ENCODE measurements at places on chromosomes 3 and 15.

DNA sequence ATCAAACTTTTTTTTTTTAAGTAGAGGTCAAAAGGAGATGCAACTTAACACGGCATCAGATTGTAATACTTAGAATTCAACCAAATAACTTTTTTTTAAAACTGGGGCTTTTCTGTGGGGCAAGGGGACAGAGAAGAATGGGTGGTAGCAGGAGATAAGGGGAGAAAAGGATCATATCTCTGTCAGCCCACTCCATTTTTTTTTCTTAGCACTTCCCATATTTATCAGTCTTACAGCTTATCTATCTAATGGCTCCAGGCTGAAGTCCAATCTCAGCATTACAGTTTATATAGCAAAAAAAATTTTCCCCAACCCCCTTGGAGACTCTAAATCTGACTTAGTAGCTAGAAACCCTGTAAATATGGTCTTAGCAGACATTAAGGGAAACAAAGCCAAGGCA is 69.3 kb downstream of the PIK3R4 start:
- no peak for DNase-seq

DNA sequence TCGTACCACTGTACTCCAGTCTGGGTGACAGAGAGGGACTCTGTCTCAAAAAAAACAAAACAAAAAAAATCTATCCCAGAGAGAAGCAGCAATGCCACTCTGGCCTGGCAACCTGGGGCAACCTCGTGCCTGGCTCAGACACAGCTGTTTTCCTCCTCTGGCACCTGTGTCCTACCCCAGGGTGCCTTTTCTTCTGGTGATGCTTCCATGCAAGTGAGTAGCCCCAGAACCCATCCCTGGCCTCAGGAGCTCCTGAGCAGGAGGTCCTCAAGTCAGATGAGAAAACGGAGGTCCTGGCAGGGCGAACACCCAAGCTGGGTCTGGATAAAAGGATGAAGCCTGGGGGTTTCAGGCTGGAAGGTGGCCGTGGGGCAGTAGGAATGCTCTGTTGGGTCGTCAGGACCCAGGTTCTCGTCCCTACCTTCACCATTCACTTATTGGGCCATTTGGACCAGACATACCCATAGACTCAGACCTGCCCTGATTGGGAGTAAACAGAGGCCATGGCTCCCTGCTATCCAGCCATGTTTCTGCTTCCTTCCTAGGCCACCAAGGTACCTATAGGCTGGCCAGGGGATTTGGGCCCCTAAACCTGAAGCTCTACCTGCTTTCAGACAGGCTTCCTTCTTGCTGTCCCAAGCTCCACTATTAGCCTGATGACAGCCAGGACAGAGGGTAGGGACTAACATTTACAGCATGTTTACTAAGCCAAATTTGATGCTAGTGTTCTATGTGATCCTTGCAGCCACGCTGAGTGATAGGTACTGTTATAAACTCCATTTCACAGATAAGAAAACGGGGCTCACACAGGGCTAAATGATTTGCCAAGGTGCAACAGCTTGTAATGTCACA is 102.2 kb downstream of the DAPK2 start:
- no peak for DNase-seq

- DNase-seq = no peak
These were observed 180.2 kb upstream of the TTC14 start for GRCh38 chr3:180421721-180422120.

GRCh38 chr3:149186219-149186618 is 35.4 kb downstream of the CP start:
- DNase-seq = no peak

GRCh38 chr3:11379824-11380701 is 107.9 kb downstream of the ATG7 start:
- DNase-seq = no peak

- DNase-seq = no peak
These were observed 398.3 kb upstream of the ATP10A start for GRCh38 chr15:26261413-26261812.

GRCh38 chr3:45776611-45777010 is 19.7 kb downstream of the SLC6A20 start:
- DNase-seq = no peak

GRCh38 chr3:26018889-26019288 is 229.0 kb downstream of the OXSM start:
- no peak for DNase-seq

DNA sequence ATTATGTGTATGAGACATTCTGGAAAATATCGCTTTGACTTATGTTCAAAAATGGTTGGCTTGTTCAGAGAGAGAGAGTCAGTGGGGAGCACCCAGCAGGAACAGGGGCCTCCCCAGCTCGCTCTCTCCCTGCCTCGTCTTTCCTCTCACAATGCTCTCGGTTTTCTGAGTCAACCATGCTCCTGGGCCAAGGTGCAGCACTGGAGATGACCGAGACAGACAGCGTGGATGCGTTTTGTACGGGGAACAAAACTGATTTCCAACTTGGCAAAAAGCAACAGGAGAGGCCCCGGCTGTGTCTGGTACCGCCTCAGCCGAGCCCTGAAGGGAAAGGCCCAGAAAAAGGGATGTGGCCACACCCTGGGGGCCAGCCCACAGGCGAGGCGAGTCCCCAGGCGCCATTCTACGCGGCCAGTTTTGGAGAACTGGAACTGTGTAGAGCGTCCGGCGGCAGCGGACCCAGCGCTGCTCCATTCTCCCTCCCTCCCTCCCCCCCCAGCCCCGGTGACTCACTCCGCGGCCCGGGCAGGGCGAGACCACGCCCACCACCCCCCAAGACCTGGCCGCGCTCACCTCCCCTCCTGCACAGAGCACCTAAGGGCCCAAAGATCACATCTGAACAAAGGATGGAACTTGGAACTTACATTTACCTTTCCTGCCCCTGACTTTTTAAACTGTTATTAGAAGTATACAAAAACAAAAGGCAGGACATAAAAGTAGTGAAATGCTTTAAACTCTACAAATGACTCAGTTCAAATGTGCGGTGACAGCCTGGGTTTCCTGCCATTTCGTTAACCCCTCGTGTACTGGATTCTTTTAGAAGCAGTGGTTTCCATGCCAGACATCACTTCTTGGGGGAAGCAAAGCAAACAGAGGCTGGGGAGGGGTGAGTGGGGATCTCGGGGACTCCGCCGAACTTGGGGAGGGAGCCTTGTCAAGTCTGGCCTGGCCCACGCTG is 12.7 kb downstream of the ATP10A start:
- DNase-seq = no peak

- DNase-seq = no peak
These were observed 22.4 kb downstream of the PAQR5 start for GRCh38 chr15:69320977-69321554.

DNA sequence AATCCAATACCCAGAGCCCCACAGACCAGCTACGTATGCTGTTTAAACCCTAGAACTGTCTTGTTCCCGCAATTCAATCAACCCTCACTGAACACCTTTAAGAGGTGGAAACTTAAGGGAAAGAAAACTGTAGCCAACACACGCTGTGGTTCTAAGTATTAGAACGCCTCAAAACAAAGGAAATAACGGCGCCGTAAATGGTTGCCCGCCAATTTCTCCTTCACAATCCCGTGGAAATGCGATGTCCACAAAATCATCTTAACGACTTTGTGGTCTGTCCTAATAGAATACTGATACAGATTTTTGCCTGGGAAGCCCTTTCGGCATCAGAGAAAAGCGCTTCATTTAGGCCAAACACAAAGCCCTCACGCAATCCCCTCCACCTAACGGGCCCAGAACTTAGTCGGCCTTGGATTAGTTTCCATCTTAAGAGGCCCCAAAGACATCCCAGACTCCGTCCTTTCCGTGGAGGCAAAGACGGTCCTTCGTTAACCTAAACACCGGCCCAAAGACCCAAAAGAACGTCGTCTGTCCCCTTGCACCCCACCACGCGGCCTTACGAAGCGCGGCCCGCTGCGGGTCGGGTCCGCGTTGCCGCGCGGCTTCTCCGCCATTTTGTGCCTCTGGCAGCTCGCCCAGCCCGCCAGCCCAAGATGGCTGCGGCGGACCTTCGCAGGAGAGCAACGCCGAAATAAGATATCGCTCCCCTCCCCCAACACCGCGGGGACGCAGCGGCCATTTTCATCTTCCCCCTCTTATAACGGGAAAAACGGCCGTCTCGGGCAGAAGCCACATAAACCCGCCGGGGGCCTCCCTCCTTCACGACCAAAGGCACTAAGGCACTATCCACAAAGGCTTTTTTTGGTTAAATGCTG is 763 bp downstream of the TRA2B start:
- DNase-seq = peak; percentile 64

- no peak for DNase-seq
These were observed 32.1 kb upstream of the HEG1 start for GRCh38 chr3:125087768-125088391.

DNA sequence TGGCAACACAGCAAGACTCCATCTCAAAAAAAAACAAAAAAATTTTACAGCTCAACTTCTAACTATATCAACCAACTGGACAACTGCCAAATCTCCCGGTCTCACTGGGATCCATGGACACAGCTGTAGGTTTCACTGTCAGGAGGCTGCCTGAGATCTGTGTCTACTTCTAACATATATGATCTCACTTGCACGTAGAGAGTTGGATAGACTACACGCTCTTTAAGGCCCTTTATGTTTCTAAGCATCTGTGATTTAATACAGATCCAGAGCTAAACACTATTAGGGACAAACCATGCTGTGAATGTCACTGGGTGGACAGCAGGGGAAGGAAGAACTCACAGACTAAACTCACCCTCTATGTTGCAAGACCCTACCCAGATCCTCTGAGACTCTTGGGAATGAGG is 13.0 kb upstream of the APOD start:
- DNase-seq = no peak

DNA sequence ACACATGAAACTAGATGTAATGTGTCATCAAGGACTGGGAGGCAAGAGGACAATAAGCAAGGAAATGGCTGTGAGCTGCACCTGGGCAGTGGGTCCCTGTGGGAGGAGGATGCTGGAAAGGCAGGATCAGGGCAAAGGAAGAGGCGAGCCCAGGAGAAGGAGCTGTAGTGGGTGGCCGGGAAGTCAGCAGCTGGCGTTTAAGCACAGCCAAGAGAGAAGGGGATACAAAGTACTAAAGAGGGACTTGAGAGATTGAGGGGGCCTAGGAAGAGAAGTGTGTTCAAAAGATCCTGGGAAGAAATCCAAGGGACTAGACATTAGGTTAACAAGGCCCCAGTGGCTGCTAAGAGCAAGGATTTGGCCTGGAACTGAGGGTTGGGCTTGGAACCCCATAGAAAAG is 188.5 kb upstream of the SLC24A5 start:
- no peak for DNase-seq

DNA sequence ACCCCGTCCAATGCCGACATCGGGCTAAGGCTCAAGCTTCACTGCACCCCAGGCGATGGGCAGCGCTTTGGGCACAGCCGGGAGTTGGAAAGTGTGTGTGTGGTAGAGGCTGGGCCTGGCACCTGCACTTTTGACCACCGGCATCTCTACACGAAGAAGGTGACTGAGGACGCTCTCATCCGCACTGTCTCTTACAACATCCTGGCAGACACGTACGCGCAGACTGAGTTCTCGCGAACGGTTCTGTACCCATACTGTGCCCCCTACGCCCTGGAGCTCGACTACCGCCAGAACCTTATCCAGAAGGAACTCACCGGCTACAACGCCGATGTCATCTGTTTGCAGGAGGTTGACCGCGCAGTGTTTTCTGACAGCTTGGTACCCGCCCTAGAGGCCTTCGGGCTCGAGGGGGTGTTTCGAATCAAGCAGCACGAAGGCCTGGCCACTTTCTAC is 1.0 kb downstream of the PDE12 start:
- DNase-seq = no peak

- no peak for DNase-seq
These were observed 169.5 kb upstream of the CNTN6 start for GRCh38 chr3:923161-923910.

- no peak for DNase-seq
These were observed 12.3 kb upstream of the P2RY14 start for GRCh38 chr3:151290673-151291072.

- DNase-seq = no peak
These were observed 58.0 kb downstream of the PRKAR2A start for GRCh38 chr3:48789665-48790064.

DNA sequence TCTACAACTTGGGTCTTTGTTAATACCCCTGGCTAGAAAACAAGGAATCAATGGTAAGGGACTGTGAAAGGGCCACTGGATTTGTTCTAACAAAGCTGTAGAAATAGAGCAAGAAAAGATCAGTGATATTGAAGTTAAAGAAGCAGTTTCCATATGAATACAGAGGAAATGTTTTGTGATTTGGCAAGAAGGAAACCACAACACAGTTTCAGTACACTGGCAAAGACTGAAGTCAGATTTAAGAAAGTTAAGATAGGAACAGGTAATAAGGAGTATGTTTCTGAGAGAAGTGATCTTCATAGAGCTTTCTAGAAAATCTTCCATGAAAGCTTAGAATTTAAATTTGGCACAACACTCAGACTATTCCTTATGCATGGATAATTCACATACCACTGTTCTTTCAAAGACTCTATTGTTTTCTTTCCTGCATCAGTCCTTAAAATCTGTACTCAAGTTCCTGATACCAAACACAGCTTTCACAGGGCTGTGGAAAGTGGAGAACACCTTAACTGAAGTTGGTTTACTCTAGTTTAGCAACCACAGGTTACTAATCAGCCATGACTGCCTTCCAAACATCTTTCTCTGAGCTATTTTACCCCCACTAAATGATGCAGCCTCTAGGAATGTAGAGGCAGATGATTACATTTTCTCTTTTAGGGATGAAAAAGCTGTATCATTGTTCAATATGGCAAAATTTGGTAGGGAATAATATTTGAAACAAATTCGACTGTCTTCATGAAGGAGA is 32.4 kb upstream of the ALCAM start:
- DNase-seq = no peak

- DNase-seq = no peak
These were observed 812 bp upstream of the SLC12A8 start for GRCh38 chr3:125213364-125213755.

GRCh38 chr3:171427771-171428320 is 32.4 kb downstream of the TNIK start:
- DNase-seq = no peak

DNA sequence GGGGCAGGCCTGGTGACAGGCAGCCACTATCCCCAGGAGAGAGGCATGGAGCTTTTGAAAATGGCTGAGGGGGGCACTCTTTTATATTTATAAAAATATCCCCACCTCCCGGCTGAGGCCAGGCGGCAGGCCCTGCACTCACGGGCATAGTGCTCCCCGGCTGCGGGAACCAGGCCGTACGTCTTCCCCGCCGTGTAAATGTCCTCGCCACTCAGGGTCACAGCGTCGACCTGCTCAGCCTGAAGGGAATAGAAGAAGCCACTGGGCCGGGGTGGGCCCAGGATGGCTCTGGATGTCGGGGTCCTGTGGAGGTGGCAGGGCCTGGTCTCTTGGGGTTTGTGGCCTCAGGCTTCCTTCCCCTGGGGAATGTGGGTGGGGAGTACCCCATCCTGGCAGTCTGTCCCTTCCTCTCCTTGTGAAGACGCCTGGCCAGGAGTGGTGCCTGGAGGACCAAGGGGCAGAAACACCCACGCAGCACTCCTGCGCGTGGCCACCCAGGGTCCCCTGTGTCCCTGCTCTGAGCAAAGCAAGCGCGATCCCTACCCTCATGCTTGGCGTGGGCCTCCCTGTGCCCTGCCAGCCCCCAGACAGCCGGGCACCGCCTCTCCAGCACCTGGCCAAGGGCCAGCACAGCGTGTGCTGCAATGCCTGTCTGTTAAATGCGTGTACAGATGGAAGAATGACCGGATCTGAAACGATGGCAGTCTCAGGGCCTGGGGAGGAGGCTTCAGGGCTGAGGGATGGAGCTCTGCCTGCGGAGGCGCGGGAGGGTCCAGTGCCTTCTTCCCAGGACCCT is 18.9 kb downstream of the MELTF start:
- DNase-seq = no peak

- DNase-seq = no peak
These were observed 241.6 kb downstream of the KCNMB2 start for GRCh38 chr3:178777718-178778411.

- DNase-seq = no peak
These were observed 85.1 kb downstream of the ZBTB20 start for GRCh38 chr3:115062009-115062408.
